ENCODE measurements at places on chromosomes 7 and 10.

- DNase-seq, result no peak
Measured at GRCh38 chr10:119414081-119414611, 128.4 kb downstream of the RGS10 start.

GRCh38 chr7:150828384-150828783 is 23.9 kb upstream of the AOC1 start:
- no peak for DNase-seq

DNA sequence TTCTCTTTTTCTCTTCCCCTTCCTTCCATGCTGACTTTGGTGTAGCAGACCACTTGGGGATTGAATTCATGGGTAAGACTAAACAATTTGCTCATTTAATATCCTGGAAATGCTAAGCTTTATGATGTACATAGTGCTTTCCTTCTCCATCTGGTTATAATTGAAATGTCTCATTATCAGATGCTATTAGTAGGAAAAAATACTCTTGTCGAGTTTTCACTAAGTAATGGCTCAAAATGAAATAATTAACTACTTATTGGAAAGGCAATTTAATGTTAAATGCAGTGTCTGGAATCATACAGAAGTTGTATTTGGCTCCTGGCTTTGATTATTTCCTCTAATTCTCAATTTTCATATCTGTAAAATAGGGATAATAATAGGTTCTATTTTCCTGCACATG is 990.4 kb downstream of the NRG3 start:
- DNase-seq, result no peak

- DNase-seq, result no peak
Measured at GRCh38 chr10:13644866-13645265, 58.1 kb downstream of the PRPF18 start.

DNA sequence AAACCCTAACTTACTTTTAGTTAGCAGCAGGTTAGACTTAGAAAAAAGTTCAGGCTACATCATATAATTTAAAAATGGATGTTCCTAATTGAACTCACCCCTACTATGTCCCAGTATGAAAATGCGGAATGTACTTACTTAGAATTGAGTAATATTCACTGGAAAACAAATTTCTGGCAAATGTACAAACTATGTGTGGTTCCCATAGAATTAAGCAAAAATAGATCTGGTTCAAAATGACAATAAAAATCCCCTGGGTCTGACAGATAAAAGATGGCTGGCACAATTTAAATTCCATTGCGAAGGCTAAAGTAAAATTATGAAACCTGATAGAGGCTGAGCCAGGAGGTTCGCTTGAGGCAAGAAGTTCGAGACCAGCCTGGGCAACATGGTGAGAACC is 42.4 kb upstream of the PRKAR2B start:
- no peak for DNase-seq

- no peak for DNase-seq
Measured at GRCh38 chr7:127803626-127804025, 151.6 kb downstream of the SND1 start.

- DNase-seq, result no peak
Measured at GRCh38 chr10:12196531-12197211, 683 bp downstream of the CDC123 start.

GRCh38 chr7:40197527-40197926 is 62.7 kb downstream of the SUGCT start:
- no peak for DNase-seq

- no peak for DNase-seq
Measured at GRCh38 chr10:112098682-112099081, 84.9 kb downstream of the GPAM start.

DNA sequence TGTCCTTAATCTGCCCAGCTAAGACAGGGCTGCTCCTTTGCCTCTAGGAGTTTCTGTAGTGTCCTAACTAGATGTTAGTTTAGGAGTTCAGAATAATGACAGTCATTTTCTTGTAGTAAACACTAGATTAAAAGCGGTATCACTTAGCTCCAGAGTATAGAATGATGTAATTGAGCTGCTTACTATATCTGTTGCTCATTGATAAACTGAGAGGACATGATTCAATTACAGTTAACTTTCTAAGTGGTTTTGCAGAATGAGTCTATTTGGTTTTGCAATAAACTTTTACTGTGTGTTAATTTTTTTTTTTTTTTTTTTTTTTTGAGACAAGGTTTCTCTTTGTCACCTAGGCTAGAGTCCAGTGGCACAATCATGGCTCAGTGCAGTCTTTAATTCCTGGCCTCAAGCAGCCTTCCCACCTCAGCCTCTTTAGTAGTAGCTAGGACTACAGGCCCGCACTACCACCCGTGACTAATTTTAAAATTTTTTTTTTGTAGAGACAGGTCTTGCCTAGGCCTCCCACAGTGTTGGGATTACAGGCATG is 1.8 kb downstream of the STMP1 start:
- no peak for DNase-seq

- DNase-seq, result no peak
Measured at GRCh38 chr7:44771358-44771757, 22.7 kb downstream of the ZMIZ2 start.

- DNase-seq, result peak; percentile 85
Measured at GRCh38 chr7:17940302-17940883, at the start of gene SNX13. SNX13 (minus strand) TSS chr7:17940494; CDS start chr7:17940295, 199 bp downstream.

GRCh38 chr7:93719546-93719945 is 145.0 kb upstream of the CALCR start:
- no peak for DNase-seq

DNA sequence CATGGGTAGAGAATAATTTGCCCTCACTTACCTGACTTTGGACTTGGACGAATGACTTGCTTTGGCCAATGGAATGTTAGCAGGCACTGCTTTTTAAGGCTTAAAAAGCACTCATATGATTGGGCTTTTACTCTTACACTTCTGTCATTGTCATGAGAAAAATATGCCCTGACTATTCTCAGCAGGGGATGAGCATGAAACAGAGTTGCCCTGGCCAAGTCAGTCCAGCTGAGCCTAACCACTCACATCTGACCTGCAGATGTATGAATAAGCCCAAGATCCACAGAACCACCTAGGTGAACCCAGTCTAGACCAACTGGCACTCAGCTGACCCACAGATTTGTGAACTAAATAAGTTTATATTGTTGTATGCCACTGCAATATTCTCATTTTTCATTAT is 573.5 kb downstream of the TNS3 start:
- no peak for DNase-seq

GRCh38 chr10:117419159-117419558 is 43.9 kb upstream of the PDZD8 start:
- no peak for DNase-seq

DNA sequence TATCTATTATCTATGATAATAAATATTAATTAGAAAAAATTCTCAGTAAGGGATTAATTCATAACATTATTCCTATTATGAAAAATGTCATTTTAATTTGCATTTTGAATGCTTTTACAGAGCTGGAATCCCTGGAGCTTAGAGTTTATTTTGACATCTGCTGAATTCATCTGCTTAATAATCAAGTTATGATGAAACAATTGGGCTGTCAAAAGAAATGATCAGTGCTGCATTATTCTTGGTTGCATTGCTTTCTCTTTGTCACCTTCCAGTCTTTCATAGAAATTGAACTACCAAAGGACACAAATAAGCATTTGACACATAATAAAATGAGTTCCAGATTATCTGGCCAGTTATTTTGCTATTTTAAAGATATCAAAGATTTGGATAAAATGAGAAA is 40.0 kb upstream of the MACC1 start:
- DNase-seq, result no peak

- DNase-seq, result no peak
Measured at GRCh38 chr10:16828114-16828568, 10.9 kb upstream of the RSU1 start.

GRCh38 chr7:118075936-118076335 is 108.0 kb upstream of the LSM8 start:
- DNase-seq, result no peak

- no peak for DNase-seq
Measured at GRCh38 chr7:29607259-29607658, 43.6 kb downstream of the PRR15 start.

DNA sequence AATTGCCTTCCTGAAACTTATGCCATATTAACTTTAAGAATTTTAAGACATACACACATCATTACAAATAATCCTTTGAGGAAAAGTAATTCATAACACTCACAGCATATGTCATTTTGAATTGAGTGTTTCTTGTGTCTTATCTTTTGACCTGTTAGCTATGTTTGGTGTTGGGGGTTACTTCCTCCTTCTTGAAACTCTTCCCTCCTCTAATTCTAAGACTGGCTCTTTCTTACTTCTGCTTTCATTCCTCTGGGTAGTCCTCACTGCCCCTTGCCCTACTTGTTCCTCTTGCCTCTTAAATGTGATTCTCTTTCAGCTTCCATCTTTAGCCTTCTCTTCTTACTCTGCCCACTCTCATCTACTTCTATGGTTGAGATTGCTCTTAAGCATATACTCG is 28.3 kb upstream of the PIP4K2A start:
- DNase-seq, result no peak

GRCh38 chr10:58399410-58399809 is 14.2 kb downstream of the TFAM start:
- no peak for DNase-seq

DNA sequence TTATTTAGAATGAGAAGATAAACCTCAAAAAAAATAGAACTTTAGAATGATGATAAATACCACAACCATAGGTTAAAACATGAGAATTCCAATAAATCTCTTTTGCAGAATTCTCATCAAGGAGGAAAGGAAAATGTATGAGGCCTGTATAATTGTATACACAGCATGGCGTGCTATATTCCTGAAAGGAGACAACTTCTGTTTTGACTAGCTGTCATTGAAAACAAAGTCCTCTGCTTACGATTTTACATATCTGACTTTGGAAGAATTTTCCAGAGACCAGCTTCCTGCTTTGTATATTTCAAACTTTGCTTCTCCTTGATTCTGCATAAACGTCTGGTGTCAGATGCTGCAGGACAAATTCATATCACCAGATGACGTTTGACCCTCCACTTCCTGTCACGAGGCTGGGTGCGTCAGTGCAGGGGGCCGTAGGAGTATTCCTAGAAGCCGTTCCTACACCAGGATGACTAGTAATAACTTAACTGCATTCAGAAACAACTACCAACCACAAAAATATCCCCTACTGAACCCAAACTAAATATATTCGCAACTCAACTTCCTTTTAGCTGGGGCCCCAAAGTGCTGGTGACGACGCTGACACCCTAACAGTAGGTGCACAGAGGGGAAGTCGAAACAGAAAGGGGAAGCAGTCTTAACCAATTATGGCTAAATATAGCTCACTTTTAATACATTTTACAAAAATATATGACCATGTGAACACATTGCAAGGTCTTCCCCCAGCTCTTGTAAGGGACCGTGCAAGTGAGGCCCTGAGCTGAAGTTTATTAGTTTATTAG is 178.6 kb upstream of the INHBA start:
- peak; percentile 52 for DNase-seq

DNA sequence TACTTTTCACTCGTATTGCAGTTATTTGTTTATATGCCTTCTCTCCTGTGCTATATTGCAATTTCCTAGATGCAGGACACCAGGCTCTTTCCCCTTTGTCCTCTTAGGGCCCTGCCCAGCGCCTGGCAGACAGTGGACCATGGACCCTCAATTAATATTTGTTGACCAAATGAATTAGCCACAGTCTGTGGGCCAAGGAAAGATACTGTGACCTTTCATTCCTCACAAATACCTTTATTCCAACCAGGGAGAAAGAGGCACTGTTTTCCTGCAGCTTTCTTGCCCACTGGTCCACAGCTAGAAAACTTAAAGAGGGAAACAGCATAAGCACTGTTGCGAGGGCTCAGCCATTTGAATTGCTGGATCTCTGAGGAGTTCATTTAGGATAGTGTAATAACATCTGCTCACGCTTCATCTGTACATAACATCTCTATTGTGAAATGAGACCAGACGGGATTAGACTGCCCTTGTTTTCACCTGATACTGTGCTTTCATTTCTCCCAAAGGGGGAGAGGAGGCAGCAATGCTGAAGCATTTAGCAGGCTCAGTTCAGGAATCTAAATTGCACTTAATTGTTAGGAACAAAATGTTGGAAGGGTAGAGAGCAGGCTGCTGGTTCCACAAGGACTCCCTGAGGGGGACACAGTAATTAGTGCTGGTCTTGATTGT is 46.7 kb downstream of the TNS3 start:
- no peak for DNase-seq

- no peak for DNase-seq
Measured at GRCh38 chr7:79922894-79923293, 211.7 kb upstream of the GNAI1 start.

DNA sequence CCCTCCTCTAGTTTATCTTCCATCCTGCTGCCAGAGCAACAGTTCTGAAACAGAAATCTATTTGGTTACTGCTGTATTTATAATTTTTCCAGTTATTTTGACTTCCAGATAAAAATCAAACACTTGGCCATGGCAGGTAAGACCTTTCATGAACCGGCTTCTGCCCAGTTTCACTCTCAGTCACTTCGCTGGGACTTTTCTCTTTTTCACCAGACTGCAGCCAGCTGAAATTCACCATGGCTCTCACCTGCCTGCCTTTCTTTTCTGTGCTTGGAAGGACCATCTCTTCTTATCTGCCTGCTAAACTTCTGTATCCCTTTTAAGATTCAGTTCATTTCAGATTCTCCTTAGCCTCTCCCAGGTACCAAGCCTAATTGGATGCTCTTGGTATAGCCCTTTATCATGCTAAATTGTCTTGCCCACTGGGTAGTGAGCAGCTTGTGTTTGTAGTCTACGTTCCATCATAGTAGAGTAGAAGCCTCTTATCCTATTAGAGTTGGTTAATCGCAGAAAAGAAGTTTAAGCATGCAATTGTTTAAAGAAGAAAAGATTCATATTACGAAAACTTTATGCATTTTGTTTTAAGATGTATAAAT is 71.7 kb downstream of the TAF3 start:
- DNase-seq, result no peak

- peak; percentile 14 for DNase-seq
Measured at GRCh38 chr7:87474533-87475358, 734 bp downstream of the ABCB4 start.

DNA sequence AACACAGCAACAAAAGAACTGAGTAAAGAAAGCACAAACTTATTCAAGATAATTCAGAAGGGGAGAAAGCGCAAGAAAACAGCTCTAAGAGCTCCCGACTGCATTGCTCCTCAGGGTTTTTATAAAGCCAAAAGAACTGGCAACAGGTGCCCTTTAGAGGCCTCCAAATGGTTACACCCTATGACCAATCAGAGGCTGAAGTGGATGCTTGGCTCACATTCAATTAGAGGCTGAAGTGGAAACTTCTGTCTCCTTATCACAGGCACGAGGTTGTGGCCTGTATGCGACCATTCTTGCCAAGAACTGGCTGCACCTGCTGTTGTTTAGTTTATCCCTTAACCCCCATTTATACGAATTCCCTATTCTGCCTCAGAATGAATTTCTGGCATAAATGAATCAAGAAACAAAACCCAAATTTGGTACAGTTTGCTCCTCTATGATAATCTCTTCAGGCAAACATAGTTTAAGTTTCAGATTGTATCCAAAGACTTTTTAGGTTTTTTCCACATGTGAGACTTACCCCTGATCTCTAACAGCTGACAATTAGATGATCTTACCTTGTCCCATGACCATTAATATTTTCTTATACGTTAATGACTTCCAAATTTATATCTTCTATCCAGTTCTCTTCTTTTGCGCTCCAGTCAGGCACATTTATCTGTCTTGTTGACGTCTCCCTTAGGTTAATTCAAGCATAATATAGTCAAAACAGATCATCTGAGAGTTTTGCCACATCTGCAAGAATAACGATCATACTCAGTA is 504.8 kb downstream of the NXPH1 start:
- DNase-seq, result no peak

GRCh38 chr10:18195060-18195799 is 55.0 kb downstream of the CACNB2 start:
- no peak for DNase-seq

All from GM12892 (cell line).